Activated naive CD8-positive, alpha-beta T cell treated with anti-CD3 and anti-CD28 coated beads, Interleukin-2, amount 10 ng/mL, durations not matched to agents 7 days and 5 days (primary cell): ENCODE measurements at places on chromosomes 6 and 20.
A peak's percentile ranks its signal among the peaks of the same experiment; 100 is the strongest.

GRCh38 chr20:58043236-58044140 is 185.0 kb downstream of the ANKRD60 start:
- no peaks in the 10 kb centered on the region for H3K4me1 ChIP-seq
- no peak overlapping the region for H3K4me3 ChIP-seq
- no peaks in the 10 kb centered on the region for H3K27me3 ChIP-seq
- H3K36me3 ChIP-seq = no peaks in the 10 kb centered on the region
- no peak overlapping the region for H3K27ac ChIP-seq

DNA sequence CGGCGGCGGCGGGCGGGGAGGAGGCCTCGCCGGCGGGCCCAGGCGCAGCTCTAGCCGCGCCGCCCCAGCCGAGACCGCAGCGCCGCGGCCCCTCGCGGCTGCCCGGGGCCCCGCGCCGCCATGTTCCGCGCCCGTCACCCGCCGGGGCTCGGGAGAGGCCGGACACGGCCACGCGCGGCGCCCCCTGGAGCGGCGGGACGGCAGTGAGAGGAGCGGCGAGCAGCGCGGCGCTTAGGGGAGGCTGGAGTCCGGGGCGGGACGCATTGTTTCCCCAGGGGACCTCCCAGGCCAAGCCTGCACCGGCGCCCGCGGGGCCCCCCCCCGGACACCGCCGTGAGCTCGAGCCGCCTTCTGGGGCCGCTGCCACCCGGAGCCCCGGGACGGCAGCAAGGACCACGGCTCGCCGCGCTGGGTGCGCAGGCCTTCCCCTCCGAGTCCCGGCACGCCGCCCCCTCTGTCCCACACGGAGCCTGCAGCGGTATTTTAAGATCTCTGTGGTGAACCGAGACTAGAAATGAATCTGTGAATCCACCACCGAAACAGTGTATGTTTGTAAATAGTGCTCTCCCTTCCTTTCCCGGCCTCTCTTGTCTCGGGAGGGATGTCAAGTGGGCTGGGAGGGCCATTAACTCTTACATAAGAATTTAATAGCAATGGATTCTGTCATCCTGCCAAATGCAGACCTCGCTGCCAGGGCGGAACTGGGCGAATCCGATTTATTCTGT is 424 bp upstream of the KIF13A start:
- H3K4me1 ChIP-seq = peaks cover 7% of the 10 kb centered on the region
- no peak overlapping the region for H3K27ac ChIP-seq
- peak; percentile 58 for DNase-seq
- peaks cover 55% of the 10 kb centered on the region for H3K27me3 ChIP-seq
- no peaks in the 10 kb centered on the region for H3K36me3 ChIP-seq
- H3K4me3 ChIP-seq = peak overlapping the region; percentile 83

GRCh38 chr6:137434640-137435039 is 59.6 kb downstream of the OLIG3 start:
- peaks cover 26% of the 10 kb centered on the region for H3K27me3 ChIP-seq
- no peak overlapping the region for H3K27ac ChIP-seq
- H3K4me1 ChIP-seq = peaks cover 2% of the 10 kb centered on the region
- no peak for DNase-seq

- H3K4me1 ChIP-seq = no peaks in the 10 kb centered on the region
- no peak for DNase-seq
- peaks cover 11% of the 10 kb centered on the region for H3K36me3 ChIP-seq
- H3K27ac ChIP-seq = no peak overlapping the region
These were observed 11.3 kb upstream of the MAPRE1 start for GRCh38 chr20:32808438-32808837.

- H3K27ac ChIP-seq = no peak overlapping the region
- no peak overlapping the region for H3K4me3 ChIP-seq
- DNase-seq = no peak
- no peaks in the 10 kb centered on the region for H3K27me3 ChIP-seq
These were observed 379.9 kb upstream of the EPHA7 start for GRCh38 chr6:93799226-93799625.

GRCh38 chr6:3159805-3160781 is 2.7 kb upstream of the TUBB2A start:
- no peak for DNase-seq
- H3K4me1 ChIP-seq = peaks cover 26% of the 10 kb centered on the region
- peaks cover 3% of the 10 kb centered on the region for H3K36me3 ChIP-seq
- peaks cover 40% of the 10 kb centered on the region for H3K27me3 ChIP-seq

DNA sequence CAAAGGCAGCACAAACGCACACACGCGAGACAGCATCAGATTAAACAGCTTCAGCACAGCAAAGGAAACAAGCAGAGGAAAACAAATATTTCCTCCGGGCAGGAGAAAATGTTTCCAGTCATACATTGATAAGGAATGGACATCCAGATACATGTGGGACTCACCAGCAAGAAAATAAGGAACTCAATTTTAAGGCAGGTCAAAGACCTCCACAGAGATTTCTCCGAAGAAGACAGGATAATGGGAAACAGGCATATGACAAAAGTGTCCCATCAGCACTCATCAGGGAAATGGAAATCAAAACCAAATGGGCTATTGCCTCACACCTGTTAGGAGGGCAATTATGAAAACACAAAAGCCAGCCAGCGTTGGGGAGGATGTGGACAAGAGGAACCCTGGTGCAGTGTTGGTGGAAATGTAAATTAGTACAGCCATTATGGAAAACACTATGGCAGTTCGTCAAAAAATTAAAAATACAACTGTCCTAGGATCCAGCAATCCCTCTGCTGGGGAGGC is 9.7 kb upstream of the SLCO4A1 start:
- no peak for DNase-seq
- peaks cover 20% of the 10 kb centered on the region for H3K27me3 ChIP-seq
- H3K36me3 ChIP-seq = no peaks in the 10 kb centered on the region
- no peak overlapping the region for H3K27ac ChIP-seq

- peak overlapping the region; percentile 16 for H3K27ac ChIP-seq
- peaks cover 24% of the 10 kb centered on the region for H3K36me3 ChIP-seq
- no peak for DNase-seq
- H3K4me3 ChIP-seq = no peak overlapping the region
- H3K27me3 ChIP-seq = no peaks in the 10 kb centered on the region
- peaks cover 63% of the 10 kb centered on the region for H3K4me1 ChIP-seq
These were observed 39.0 kb downstream of the MAN1A1 start for GRCh38 chr6:119310486-119311036.

DNA sequence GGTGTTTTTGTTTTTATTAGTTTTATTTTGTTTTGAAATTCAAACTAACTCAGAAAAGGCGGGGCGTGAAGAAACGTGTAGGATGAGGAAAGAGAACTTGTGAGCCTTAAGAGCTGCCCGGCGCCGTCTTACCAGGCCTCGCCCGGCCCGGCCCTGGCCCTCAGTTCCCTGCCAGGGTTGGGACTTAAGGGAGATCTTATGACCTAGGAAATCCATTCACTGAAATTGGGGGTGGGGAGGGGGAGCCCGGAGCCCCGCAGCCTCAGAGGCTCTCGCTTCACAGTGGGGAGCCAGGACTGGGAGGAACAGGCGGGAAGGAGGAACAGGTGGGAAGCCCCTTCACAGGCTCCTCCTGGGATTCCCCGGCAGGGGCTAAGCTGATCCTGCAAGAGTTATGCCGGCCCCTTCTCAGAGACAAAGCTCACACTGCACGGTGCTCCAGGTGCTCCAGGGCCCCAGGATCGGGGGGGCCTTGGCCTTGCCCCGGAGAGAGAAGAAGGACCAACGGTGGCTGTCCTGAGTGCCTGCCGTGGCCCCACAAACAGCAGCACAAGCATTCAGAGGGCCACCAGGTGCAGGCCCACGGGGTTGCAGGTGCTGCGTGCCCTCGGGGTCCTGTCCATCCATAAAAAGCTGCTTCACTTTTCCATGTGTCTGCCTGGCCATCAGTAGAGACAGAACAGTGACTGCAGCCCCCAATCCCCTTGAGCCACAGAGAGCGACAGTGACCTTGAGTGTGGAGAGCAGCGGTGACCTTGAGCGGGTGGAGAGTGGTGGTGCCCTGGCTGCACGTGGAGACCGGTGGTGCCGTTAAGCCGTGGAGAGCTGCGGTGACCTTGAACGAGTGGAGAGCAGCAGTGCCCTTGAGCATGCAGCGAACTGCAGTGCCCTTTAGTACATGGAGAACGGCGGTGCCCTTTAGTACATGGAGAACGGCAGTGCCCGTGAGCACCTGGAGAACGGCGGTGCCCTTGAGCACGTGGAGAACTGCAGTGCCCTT is 152.7 kb downstream of the DLL1 start:
- H3K36me3 ChIP-seq = peaks cover 4% of the 10 kb centered on the region
- no peak for DNase-seq
- H3K27ac ChIP-seq = no peak overlapping the region
- no peaks in the 10 kb centered on the region for H3K27me3 ChIP-seq
- no peak overlapping the region for H3K4me3 ChIP-seq
- H3K4me1 ChIP-seq = no peaks in the 10 kb centered on the region

GRCh38 chr6:5896476-5897200 is 110.1 kb downstream of the NRN1 start:
- H3K4me1 ChIP-seq = peaks cover 14% of the 10 kb centered on the region
- H3K4me3 ChIP-seq = no peak overlapping the region
- no peak overlapping the region for H3K27ac ChIP-seq
- no peak for DNase-seq

GRCh38 chr20:54026295-54027064 is 43.9 kb downstream of the BCAS1 start:
- peaks cover 8% of the 10 kb centered on the region for H3K27me3 ChIP-seq
- no peaks in the 10 kb centered on the region for H3K36me3 ChIP-seq
- DNase-seq = no peak
- H3K4me1 ChIP-seq = no peaks in the 10 kb centered on the region

DNA sequence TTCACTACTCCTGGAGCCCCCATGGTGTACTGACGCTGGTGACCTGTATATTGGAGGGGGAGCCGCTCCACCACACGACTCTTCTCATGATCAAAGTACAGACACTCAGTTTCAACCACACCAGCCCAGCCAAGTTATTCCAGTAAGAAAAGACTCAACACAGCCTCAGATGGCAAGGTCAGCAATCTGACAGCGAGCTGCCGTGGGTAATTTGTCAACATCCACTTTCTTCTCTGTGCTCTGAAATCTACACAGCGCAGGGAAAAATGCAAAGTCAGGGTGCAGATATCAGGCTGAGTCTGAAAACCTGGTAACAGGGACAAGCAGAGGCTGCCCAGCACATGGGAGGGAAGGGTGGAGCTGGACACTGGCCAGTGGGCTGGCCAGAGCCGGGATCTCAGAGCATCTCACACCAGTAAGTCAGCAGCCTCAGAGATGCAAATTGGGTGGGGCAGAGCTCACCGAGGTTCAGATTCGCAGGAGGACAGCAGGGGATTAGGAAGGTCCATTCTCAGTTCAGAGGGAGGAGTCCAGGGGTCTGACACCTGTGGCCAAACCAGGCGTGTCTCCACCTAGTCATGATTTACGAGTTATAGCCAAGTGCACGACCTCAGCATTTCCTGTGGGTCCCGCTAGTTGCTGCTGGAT is 44.5 kb upstream of the RPS6KA2 start:
- H3K27me3 ChIP-seq = peaks cover 20% of the 10 kb centered on the region
- no peak overlapping the region for H3K27ac ChIP-seq
- DNase-seq = no peak
- H3K4me1 ChIP-seq = peaks cover 1% of the 10 kb centered on the region

- no peaks in the 10 kb centered on the region for H3K27me3 ChIP-seq
- H3K4me1 ChIP-seq = no peaks in the 10 kb centered on the region
- DNase-seq = no peak
- no peak overlapping the region for H3K4me3 ChIP-seq
These were observed 275.1 kb downstream of the GRIK2 start for GRCh38 chr6:101668496-101669030.

DNA sequence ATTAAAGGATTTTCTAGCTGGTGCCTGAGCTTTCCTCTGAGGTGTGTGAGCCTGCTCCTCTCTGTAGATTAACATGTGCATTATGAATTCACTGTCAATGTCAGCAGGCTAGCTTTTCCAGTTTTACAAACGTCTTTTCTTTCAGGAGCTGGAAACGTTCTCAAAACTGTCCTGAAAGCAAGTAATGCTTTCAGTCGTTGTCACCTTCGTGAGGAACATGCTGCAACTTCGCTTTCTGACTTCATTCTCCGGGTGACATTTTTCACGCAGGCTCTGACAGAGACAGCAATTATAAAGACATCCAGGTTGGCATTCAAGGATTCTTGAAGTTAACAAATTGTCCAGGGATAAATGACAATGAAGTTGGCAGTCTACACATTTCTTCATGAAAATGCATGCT is 671.5 kb downstream of the DHX35 start:
- no peak for DNase-seq
- no peaks in the 10 kb centered on the region for H3K4me1 ChIP-seq
- no peak overlapping the region for H3K27ac ChIP-seq
- no peaks in the 10 kb centered on the region for H3K27me3 ChIP-seq
- no peak overlapping the region for H3K4me3 ChIP-seq
